ENCODE measurements at places on chromosomes 11 and 22. TPM values are rescaled to one million over a fixed set of nuclear protein-coding genes. Genes with fewer than 3 reads are reported as not detected.

MRPL49 gene
- total RNA-seq, result 54.2 TPM

DRD4 gene
- total RNA-seq, result not detected

RIMBP3C gene
- total RNA-seq, result 0.36 TPM

GGTLC3 gene
- not detected for total RNA-seq

KCNA4 gene
- total RNA-seq, result not detected

MYOD1 gene
- not detected for total RNA-seq

OTOG gene
- not detected for total RNA-seq

C1QTNF5 gene
- total RNA-seq, result 1.9 TPM

OR8I2 gene
- total RNA-seq, result not detected

DDX25 gene
- total RNA-seq, result not detected

HPX gene
- 0.36 TPM for total RNA-seq

KCTD17 gene
- 29.2 TPM for total RNA-seq

OR51B5 gene
- 0.54 TPM for total RNA-seq

DKK3 gene
- 453 TPM for total RNA-seq

SLC22A9 gene
- not detected for total RNA-seq

MUC15 gene
- total RNA-seq, result not detected

HSCB gene
- total RNA-seq, result 5.4 TPM

NCAPD3 gene
- 19.7 TPM for total RNA-seq

LMO2 gene
- total RNA-seq, result not detected

ALX4 gene
- not detected for total RNA-seq

GVQW3 gene
- total RNA-seq, result 1.1 TPM

OR52E5 gene
- not detected for total RNA-seq

GNG3 gene
- not detected for total RNA-seq

PDE3B gene
- 1.1 TPM for total RNA-seq

TUB gene
- total RNA-seq, result 12.9 TPM

ELF5 gene
- not detected for total RNA-seq

LSP1 gene
- total RNA-seq, result not detected

OR10D3 gene
- total RNA-seq, result not detected

SEPTIN5 gene
- 16.8 TPM for total RNA-seq

DRG1 gene
- 141 TPM for total RNA-seq

All from IMR-90 (cell line).